Muscle of leg (tissue), 16 donors: ENCODE measurements at places on chromosomes 5 and 9. TPM values are rescaled to one million over a fixed set of nuclear protein-coding genes. Genes with fewer than 3 reads are reported as not detected.

The GABRB2 gene
- 3.9 TPM for total RNA-seq

The OGN gene
- 454 TPM for total RNA-seq

The PCDHA10 gene
- 0.09 TPM for total RNA-seq

The ZNF883 gene
- 4.6 TPM for total RNA-seq

The IL6ST gene
- 111 TPM for total RNA-seq

The IL4 gene
- not detected for total RNA-seq

The ARHGEF39 gene
- 1.4 TPM for total RNA-seq

GRCh38 chr9:15786616-15787015, 233.8 kb downstream of the CCDC171 start:
- no peaks in the 10 kb centered on the region for H3K4me1 ChIP-seq
- H3K27me3 ChIP-seq = no peaks in the 10 kb centered on the region
- H3K27ac ChIP-seq = no peak overlapping the region
- no peak overlapping the region for H3K4me3 ChIP-seq
- no peaks in the 10 kb centered on the region for H3K36me3 ChIP-seq

DNA sequence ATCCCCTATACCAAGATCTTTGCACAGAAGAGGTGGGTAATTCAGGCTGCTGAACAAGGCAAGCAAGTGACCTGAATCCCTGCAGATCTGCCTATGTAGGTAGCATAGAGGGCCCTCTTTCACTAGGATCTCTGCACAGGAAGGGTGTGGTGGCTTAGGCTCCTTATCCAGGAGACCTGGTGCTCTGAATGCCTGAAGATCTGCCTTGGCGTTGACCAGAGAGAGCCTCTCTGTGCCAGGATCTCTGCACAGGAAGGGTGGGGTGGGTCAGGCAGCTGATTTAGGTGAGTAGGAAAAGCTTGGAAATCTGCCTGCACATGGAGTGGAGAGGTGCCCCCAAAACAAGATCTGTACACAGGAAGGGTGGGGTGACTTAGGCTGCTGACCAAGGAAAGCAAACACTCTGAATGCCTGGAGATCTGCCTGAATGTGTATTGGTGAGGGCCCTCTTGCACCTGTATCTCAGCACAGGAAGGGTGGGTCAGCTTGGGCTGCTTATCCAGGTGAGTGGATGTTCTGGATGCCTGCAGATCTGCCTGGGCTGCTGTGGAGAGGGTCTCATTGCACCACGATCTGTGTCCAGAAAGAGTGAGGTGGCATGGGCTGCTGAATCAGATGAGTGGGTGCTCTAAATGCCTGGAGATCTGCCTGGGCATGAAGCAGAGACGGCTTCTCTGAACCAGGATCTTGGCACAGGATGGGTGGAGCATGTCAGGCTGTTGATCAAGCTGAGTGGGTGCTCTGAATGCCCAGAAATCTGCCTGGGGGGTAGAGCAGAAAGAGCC, 365.9 kb downstream of the DMAC1 start:
- H3K4me1 ChIP-seq = no peaks in the 10 kb centered on the region
- H3K4me3 ChIP-seq = no peak overlapping the region
- no peaks in the 10 kb centered on the region for H3K27me3 ChIP-seq

- no peak overlapping the region for H3K4me3 ChIP-seq
- H3K4me1 ChIP-seq = peaks cover 43% of the 10 kb centered on the region
- peaks cover 3% of the 10 kb centered on the region for H3K36me3 ChIP-seq
These were observed 51.3 kb downstream of the LHFPL2 start for GRCh38 chr5:78597068-78597973.

GRCh38 chr5:6687505-6687904, 25.7 kb upstream of the TENT4A start:
- H3K4me1 ChIP-seq = peaks cover 2% of the 10 kb centered on the region
- H3K36me3 ChIP-seq = no peaks in the 10 kb centered on the region
- no peak overlapping the region for H3K27ac ChIP-seq
- H3K4me3 ChIP-seq = no peak overlapping the region

DNA sequence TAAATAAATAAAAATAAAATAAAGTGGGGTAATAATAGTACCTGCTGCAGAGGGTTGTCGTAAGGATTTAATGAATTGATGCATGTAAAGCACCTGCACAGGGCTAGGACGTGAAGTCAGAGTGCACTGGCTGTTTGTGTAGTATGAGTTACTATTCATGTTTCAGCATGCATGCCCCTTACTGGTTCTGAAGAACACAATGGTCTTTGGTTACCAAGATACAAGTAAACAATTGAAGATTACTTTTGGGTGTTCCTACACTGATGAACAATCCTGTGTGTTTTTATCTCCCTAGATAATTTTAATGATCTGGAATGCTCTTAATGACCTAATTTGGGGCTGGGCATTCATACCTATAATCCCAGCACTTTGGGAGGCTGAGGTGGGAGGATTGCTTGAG, 23.2 kb upstream of the PRRC2B start:
- no peak overlapping the region for H3K4me3 ChIP-seq
- H3K4me1 ChIP-seq = peaks cover 15% of the 10 kb centered on the region
- no peak overlapping the region for H3K27ac ChIP-seq
- no peaks in the 10 kb centered on the region for H3K27me3 ChIP-seq

DNA sequence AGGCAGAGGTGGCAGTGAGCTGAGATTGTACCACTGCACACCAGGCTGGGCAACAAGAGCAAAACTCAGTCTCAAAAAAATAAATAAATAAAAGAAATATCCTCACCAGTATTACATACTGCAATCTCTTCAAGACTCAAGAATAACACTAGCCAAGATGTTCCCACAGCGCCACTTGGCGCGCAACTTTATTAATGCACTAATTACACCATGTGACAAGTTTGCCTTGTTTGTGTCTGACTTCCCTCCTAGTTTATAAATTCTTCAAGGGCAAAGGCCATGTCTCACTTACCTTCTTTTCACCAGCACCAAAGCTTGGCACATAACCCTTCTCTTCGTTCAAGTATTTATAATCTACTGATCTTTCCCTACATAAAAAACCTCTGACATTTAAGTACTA, 4.8 kb downstream of the SKP1 start:
- H3K27ac ChIP-seq = no peak overlapping the region
- no peak overlapping the region for H3K4me3 ChIP-seq

- no peak overlapping the region for H3K27ac ChIP-seq
- no peak overlapping the region for H3K4me3 ChIP-seq
- peaks cover 16% of the 10 kb centered on the region for H3K4me1 ChIP-seq
- H3K27me3 ChIP-seq = peaks cover 34% of the 10 kb centered on the region
- H3K36me3 ChIP-seq = no peaks in the 10 kb centered on the region
These were observed 1.7 kb upstream of the TSLP start for GRCh38 chr5:111069839-111070238.
